Lung microvascular endothelial cell (primary cell): ENCODE measurements at places on chromosomes 1 and 21.

- DNase-seq: peak; percentile 44
Measured at GRCh38 chr1:6497215-6497866, 5.9 kb upstream of the PLEKHG5 start.

- no peak for DNase-seq
Measured at GRCh38 chr1:175632667-175633066, 110.7 kb downstream of the TNR start.

DNA sequence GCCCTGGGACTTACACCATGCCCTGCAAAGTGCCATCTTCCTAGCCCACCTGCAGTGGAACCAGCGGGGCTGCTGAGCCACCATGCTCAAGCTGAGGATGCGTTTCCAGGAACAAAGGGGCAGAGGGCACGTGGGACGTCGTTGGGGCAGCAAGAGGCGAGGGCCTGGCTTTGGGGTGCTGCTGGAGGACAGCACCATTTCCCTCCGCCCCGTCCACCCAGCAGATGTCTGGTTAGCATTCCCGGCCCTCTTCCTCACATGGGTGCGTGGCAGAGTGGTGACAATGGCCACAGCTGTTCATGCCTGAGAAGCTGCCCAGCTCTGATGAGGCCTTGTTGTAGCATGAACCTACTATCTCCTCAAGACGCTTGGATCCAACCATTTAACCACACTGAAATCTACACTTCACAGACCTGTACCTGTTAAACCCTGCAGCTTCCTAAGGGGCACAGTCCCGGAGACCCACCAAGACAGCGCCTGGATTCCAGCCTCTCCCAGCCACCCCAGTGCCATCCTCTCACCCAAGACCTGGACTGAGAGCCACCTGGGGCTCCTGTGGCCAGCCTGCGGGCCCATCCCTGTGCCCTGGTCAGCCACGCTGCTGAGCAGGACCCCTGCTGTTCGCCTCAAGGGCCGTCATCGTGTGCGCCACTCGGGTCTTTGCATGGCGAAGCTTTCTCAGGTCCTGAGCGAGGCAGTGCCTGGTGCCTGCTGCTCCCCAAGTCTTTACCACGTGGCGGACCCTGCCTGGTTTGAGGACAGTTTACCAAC lies 33.2 kb downstream of the SLC45A1 start:
- DNase-seq: no peak

DNA sequence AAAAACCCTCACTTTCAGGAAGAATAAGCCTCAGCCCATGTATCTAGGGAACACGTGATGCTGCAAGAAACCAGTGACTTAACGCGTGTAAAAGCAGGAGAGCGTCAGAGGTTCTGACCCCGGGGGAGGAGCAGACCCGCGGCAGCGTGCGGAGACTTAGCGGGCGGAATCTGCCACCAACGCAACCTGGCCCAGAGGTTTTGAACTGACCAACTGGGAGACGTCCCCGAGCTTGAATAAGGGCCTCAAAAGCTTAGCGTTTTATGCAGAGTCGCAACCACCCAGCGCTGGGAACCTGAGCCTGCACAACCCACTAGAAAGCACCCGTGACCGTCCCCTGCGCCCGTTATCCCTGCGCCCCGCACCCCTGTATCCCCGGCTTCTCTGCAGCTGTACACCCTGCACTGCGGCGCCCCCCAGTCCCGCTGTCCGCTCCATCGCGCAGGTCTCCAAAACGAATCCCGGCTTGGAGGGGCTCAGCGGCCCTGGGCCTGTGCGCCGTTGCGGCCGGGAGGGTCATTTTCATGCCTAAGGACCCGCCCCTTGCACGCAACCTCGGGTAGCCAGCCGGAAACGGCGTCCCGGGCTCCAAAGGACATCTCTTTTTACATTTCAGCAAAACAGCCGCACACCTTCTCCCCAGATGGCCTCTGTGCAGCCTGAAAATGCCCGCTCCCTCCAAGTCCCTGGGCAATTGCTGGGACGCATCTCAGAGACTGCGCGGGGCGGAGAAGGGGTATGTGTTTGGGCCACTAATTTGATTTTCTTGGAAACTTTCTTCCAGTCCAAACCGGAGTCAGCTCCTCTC lies 29.4 kb upstream of the TRIM17 start:
- DNase-seq: peak; percentile 7

DNA sequence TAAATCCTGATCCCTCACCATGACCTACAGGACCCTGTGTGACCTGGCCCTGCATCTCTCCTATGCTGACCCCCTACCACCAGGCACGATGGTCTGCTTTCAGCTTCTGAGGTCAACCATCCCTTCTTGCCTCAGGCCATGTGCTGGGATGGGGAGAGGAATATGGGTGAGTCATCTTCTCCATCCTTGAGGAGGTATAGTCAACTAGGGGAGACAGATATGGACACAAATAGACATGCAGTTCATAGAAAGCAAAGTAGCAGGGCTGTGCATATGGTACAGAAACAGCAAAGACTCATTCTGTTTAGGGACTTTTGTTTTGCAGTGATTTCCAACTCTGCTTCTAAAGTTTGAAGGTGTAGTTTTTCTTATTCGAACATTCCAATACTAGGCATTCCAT lies 250.8 kb upstream of the FGGY start:
- DNase-seq: no peak

DNA sequence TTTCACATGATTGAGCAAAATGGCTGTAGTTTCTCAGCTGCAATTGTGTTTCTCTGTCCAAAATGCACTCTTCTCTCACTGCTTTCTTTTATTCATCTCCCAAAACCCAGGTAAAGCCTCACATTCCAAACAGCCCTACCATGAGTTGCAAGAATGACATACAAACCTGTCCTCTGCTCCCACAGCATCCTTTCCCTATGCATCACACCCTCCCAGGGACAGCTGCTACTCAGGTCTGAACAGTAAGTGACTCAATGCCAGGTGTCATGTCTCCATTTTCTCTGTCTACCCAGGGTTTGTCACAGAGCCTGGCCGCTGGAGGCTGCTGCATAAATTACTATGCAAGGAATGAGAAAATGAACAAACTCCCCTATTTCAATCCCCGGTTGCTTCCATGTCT lies 118.5 kb downstream of the PLD5 start:
- no peak for DNase-seq

- no peak for DNase-seq
Measured at GRCh38 chr21:15520811-15521643, 208.8 kb upstream of the USP25 start.

DNA sequence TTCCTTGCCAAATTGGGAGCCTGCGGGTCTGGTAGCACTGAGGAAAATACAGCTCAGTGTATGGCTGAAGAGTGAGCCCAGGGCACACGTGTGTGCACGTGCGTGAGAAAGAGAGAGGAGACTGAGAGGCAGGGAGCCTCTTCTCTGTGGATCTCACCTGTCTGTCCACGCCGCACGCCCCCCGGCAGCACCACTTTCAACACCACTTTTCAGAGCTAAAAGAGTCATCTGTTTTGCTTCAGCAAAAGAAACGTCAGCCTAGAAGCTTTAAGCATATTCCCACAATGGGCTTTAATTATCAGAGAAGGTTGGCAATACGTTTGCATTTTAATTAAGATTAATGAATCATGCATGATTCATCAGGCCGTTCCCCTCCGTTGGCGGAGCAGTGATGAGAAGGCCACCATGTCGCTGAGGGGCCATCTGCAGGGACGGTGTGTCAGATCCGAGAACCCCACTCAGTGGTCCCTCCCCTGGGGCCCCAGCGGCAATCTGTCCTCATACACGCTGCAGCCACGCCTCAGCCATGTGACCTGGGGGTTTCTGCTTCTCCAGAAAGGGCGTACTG lies 56.8 kb downstream of the SIK1 start:
- no peak for DNase-seq

- DNase-seq: no peak
Measured at GRCh38 chr1:228013935-228014930, 7.4 kb downstream of the WNT3A start.

DNA sequence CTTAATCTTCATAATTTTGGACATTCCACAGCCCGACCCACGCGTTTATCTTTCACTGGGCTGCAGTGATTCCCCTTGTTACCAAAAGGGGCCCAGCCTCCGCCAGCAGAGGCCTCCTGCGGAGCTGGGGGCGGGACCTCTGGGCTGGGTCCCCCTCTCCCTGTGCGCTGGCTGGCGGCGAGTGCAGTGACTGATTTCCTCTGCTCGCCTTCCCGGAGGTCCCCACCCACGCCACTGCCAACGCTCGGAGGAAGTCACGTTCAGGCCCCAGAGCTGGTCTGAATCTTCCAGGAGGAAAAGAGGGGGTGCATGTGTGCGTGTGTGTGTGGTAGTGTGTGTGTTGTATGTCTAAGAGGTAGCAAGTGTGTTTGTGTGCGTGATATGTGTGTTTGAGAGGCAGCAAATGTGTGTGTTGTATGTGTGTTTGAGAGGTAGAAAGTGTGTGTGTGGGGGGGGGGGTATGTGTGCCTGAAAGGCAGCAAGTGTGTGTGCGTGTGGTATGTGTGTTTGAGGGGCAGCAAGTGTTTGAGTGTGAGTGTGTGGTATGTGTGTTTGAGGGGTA lies 35.0 kb upstream of the JAK1 start:
- DNase-seq: peak; percentile 73

DNA sequence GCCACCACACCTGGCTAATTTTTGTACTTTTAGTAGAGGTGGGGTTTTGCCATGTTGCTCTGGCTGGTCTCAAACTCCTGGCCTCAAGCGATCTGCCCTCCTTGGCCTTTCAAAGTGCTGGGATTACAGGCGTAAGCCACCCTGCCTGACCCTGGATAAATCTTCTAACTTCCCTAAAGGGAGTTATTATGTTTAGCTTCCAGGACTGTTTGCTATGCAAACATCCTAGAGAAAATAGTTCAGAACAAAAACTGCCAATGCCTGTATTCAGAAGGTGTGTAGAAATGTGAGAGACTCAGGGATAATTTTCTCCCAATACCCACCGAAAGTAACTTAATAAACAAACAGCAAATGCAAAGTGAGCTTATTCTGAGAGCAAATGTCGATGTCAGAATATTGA lies 301.2 kb downstream of the TGFB2 start:
- DNase-seq: no peak

DNA sequence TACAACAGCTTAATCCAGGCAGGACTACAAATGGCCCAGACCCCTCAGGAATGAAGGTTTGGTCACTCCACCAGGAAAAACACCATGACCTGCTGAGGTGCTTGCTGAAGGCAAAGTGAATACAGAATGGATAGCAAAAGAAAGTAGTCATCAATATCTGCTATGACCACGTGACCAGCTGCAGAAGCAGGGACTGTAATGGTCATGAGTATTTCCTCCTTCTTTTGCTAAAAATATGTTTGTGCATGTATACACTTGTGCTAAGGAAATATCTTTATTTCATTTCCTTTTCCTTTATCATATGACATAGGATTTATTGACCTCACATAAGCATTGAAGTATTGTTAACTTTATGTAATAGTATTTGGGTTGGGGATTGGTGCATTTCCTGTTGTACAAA lies 26.4 kb upstream of the GOLT1A start:
- no peak for DNase-seq

GRCh38 chr1:5597991-5598823 lies 394.0 kb downstream of the NPHP4 start:
- DNase-seq: no peak

- peak; percentile 52 for DNase-seq
Measured at GRCh38 chr1:109928591-109929111, 18.0 kb downstream of the CSF1 start.

GRCh38 chr21:45108808-45109781 lies 34.7 kb downstream of the ADARB1 start:
- no peak for DNase-seq

DNA sequence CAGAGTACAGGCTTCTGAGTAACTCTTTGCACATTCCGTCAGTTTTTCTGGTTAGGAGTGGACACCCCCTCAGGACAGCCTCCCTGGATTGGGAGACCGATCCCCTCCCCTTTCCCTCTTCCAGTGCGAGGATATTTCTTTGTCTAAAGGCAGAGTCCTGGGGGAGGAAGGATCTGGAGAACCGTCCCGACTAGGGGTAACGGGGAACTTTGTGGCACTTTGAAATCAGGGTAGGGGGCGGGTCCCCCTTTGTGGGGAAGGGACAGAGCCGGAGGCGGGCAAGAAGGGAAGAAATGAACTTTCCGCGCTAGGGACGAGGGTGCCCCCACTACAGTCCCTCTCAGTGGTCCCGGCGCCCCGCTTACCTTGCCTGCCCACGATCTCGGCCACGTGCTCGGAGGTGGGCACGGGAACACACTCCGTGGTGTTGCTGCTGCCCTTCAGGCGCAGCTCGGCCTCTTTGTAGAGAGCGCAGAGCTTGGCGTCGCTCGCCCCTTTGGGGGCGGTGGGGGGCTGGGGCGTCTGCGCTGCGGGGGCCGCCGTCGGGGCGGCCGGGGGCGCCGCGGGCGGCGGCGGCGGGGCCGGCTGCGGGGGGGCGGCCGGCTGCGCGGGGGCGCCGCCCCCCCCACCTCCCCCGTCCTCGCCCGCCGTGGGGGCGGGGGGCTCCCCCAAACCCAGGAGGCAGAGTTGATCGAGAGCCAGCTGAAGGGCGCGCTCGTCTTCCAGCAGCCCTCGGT lies 917 bp downstream of the MEX3A start:
- no peak for DNase-seq

DNA sequence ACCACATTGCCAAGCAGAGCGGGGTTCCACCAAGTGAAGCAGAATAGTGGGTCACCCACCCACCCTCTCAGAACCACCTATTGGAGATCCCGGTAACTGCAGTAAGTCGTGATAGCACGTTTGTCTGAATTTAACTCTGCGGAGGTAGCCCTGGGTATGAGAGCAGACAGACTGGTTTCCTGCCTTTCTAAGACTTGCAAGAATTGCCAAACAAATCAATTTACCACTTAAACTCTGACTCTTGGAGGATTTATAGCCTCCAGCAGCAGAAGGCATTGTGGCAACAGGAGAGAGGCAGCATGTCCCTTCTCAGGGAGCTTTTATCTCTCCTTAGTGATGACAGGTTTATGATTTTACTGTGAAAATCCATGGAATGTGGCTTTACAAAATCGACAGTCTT lies 287.9 kb upstream of the FMN2 start:
- no peak for DNase-seq

GRCh38 chr1:36606641-36607262 lies 124.0 kb upstream of the CSF3R start:
- no peak for DNase-seq

DNA sequence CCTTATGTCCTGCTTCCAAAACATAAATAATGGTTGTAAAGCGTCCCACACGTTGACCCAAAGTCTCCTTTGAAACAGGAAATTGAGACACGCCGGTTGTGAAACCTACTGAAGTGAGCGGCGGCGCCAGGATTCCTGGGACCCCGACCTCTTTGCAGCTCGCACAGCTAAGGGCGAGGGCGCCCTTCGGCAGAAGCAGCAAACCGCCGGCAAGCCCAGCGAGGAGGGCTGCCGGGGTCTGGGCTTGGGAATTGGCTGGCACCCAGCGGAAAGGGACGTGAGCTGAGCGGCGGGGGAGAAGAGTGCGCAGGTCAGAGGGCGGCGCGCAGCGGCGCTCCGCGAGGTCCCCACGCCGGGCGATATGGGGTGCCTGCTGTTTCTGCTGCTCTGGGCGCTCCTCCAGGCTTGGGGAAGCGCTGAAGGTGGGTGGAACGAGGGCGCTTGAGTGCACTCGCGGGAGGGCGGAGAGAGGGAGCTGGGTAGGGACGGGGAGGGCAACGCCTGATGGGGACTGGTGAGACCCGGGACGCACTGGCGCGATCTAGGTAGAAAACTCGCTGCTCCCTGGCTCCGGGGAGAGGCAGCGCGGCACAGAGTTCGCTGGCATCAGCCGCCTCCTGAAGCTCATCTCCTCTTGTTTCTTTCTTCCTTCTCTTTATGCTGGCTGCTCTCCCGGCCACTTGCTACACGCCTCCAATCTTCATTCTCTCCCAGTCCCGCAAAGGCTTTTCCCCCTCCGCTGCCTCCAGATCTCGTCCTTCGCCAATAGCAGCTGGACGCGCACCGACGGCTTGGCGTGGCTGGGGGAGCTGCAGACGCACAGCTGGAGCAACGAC lies at the start of gene CD1D:
Gene CD1D (plus strand): TSS at position 155 of the 836 bp plus-strand sequence. CDS start 207 bp downstream, at position 362.
- DNase-seq: peak; percentile 8

- DNase-seq: no peak
Measured at GRCh38 chr1:90671741-90672140, 45.4 kb downstream of the BARHL2 start.

GRCh38 chr1:65165269-65165993 lies 17.4 kb downstream of the AK4 start:
- DNase-seq: no peak
